ENCODE measurements at places on chromosomes 5 and 9. TPM values are rescaled to one million over a fixed set of nuclear protein-coding genes. Genes with fewer than 3 reads are reported as not detected.

- no peaks in the 10 kb centered on the region for H3K4me1 ChIP-seq
- DNase-seq = no peak
- H3K36me3 ChIP-seq = no peaks in the 10 kb centered on the region
- no peak overlapping the region for H3K4me3 ChIP-seq
- H3K27ac ChIP-seq = no peak overlapping the region
Measured at GRCh38 chr5:77073667-77074066, 13.4 kb downstream of the ZBED3 start.

GRCh38 chr5:174532455-174533453 lies 191.6 kb upstream of the MSX2 start:
- H3K4me1 ChIP-seq = no peaks in the 10 kb centered on the region
- peak; percentile 55 for DNase-seq
- H3K36me3 ChIP-seq = no peaks in the 10 kb centered on the region
- H3K4me3 ChIP-seq = no peak overlapping the region
- no peaks in the 10 kb centered on the region for H3K27me3 ChIP-seq

DNA sequence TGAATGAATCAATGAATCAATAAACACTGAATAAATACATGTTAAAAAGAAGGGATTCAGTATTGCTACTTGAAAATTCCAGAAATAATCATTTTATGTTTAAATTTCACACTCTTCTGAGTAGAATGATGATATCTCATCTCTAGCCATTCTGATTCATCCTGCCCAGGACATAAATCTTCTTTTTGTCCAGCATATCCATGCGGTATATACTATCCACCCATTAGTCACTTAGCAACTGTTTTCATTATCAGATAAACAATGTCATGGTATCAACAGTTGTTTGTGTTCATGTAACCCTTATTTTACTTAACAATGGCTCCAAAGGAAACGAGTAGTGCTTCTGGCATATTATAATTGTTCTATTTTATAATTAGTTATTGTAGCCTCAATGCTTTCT lies 432.4 kb upstream of the SMC2 start:
- DNase-seq = no peak
- no peaks in the 10 kb centered on the region for H3K27me3 ChIP-seq
- H3K36me3 ChIP-seq = no peaks in the 10 kb centered on the region

DNA sequence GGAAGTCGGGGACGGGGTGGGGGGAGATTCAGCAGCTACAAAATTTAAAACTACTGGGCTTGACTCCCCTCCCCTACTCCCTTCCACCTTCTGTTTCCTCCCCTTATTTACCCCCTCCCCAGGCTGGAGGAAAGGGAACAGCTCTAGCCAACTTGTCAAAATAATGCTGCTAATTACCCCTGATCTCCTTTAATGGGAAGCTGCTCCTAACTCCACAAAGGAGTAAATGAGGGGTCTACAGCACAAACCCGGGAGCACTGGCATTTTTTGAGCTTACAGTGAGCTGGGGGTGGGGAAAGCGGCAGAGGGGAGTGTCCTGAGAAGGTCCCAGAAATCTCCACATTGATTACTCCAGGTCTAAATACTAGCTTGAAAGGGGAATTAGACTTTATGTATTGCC lies 3.1 kb downstream of the PTCH1 start:
- no peak for DNase-seq
- H3K4me1 ChIP-seq = no peaks in the 10 kb centered on the region
- H3K27ac ChIP-seq = no peak overlapping the region
- H3K4me3 ChIP-seq = no peak overlapping the region
- H3K27me3 ChIP-seq = no peaks in the 10 kb centered on the region

DNA sequence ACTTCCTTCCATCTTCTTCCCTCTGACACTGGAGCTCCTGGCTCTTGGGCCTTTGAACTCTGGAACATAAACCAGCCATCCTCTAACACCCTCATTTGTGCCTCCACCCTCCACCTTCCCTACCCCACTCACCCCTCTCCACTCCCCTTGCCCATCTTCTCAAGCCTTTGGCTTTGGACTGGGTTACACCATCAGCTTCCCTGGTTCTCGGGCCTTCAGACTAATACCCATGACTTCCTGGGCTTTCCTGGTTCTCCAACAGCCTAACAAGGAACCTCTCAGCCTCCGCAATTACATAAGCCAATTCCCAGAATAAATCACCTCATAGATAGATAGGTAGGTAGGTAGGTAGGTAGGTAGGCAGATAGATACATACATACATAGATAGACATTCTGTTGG lies 67.1 kb downstream of the FREM1 start:
- H3K27ac ChIP-seq = no peak overlapping the region
- no peak overlapping the region for H3K4me3 ChIP-seq
- no peak for DNase-seq
- no peaks in the 10 kb centered on the region for H3K4me1 ChIP-seq

DNA sequence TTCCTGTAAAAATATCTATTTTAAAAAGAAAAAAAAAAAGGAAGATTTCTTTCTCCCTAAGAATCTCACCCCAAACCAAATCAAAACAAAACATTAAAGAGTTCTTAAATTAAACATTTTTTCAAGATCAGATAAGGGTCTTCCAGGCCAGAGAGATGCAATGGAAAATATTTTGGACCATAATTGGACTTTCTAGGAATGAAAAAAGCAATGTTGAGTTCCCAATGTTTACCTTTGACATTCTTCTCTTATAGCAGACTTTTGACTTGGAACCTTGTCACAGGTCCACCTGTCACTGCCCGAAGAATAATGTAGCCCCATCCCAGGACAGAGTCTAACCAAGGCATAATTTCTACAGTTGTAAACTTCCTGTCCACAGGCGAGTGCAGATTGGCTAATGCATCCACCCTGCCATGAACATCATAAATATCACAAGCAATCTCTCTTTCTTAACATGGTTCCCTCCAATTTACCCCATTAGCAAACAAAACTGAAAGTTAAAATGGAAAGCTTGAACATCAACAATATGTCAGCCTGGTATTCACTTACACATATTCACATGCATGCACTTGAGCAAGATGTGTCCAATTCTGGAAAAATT lies 121.7 kb upstream of the ZNF366 start:
- no peaks in the 10 kb centered on the region for H3K27me3 ChIP-seq
- no peak for DNase-seq
- H3K27ac ChIP-seq = no peak overlapping the region
- H3K4me3 ChIP-seq = no peak overlapping the region

FOXD4L3 gene
- not detected for total RNA-seq

RLN2 gene
- not detected for total RNA-seq

ANKRA2 gene
- 22.3 TPM for total RNA-seq

KCNV2 gene
- not detected for total RNA-seq
